ENCODE measurements at places on chromosomes 3 and 15. TPM values are rescaled to one million over a fixed set of nuclear protein-coding genes. Genes with fewer than 3 reads are reported as not detected.

The GUCA1C gene
- total RNA-seq = not detected

The ABHD10 gene
- total RNA-seq = 23.6 TPM

The MKRN3 gene
- 0.36 TPM for total RNA-seq

The GPR62 gene
- not detected for total RNA-seq

The HLTF gene
- total RNA-seq = 42.0 TPM

The CDHR4 gene
- not detected for total RNA-seq

The LCTL gene
- 1.4 TPM for total RNA-seq

The ULK4 gene
- 23.9 TPM for total RNA-seq

The STXBP5L gene
- not detected for total RNA-seq

The IGSF11 gene
- total RNA-seq = under 0.01 TPM

The NGLY1 gene
- total RNA-seq = 30.4 TPM

Measured in osteoblast (primary cell).